ENCODE measurements at places on chromosomes 5 and 9. TPM values are rescaled to one million over a fixed set of nuclear protein-coding genes. Genes with fewer than 3 reads are reported as not detected.
A peak's percentile ranks its signal among the peaks of the same experiment; 100 is the strongest.

The FBXL7 gene
- not detected for polyA plus RNA-seq

The PCDHA13 gene
- polyA plus RNA-seq: not detected

The C5orf52 gene
- not detected for polyA plus RNA-seq

The CREBRF gene
- polyA plus RNA-seq: 52.6 TPM

The PPP2CA gene
- polyA plus RNA-seq: 185 TPM

The SETX gene
- polyA plus RNA-seq: 25.9 TPM

The FOXB2 gene
- not detected for polyA plus RNA-seq

The BTNL8 gene
- polyA plus RNA-seq: not detected

The TJP2 gene
- polyA plus RNA-seq: not detected

The PTPRD gene
- polyA plus RNA-seq: not detected

DNA sequence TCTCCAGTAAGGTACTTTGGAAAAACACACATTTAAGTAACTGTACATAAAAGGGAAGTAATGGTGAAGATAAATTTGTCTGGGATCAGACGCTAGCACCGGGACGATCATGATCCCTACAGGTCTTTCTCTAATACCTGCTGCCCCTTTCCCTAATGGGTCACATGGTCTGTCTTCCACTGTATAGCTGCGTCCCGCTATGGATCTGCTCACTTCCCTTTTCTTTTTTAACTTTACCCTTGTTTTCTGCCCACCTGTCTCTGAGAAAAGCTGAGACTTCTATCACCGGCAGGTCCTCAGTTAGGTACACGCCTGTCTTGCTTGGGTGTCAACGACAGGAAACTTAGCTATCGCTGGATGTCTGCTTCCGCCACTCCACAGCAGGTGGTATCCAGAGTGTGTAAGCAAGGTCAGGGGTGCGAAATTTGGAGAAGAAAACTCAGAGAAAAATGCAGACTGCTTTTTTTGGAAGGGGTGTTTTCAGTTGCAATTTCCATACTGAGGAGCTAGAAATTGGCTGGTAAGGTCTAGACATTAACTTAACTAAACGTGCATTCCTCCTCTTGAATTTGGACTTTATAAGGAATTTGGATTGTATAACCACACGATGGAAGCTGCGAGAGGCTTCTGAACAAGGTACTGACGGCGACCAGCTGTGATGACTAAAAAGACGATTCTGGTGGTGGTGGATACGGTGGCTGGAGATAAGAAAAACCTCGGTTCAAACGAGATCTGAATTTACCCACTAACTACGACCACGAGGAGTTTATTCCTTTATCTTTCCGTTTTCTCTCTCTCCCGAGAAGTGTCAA lies 1.1 kb upstream of the ICE1 start:
- DNase-seq: no peak

- no peak for DNase-seq
Observed at GRCh38 chr9:135230386-135230765, 142.9 kb downstream of the OLFM1 start.

- DNase-seq: no peak
Observed at GRCh38 chr9:123356851-123357742, 1.1 kb downstream of the CRB2 start.

DNA sequence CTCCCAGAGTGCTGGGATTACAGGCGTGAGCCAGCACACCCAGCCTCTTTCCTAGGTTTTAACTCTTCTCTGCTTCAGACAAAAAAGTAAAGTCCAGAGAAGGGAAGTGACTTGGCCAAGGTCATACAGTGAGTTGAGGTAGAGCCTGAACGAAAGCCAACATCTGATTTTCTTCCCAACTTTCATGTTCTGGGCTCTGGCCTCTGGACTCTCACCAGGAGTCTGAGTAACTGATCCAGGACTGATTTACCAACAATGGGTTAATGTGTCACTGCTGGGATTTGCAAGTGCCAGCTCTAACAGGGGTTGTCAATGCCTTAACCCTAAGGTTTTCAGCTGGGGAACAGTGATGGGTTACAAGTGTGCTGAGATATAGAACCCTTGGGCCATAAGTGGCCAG lies 32.2 kb upstream of the LARP1 start:
- DNase-seq: no peak

DNA sequence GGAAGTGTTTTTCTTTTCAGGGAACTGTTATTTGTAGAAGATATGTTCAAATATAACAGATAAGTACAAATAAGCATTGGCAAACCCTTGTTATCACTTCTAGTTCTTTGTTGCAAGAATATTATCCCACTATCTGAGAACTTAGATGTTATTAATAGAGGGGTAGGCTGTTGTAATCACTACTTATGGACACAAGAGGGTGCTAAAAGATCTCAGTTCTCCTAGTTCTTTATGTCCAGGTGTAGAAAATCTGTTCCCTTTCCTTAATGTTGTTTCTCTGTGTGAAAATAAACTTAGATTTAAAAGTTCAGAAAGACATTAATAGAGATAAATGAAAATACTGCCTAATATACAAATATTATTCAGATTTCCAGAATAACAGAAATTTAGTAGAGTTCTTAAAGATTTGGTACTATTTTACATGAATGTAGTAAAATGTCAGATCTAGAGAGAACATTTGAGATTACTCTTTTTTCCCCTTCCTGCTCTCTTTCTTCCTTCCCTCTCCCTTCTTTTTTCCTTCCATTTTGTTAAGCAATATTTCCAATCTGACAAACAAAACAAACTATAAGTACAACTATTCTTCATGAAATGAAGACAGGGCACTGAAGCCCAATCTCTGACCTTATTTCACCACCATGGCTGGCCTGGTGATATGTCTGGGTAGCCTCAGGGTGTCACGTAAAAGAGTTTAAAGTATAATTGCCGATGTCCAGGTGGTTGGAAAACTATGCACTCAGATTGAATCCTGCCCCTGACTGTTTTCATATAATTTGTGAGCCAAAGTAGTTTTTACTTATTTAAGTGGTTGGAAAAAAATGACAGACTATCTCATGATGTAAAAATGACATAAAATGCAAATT lies 43.6 kb upstream of the C5orf46 start:
- no peak for DNase-seq

GRCh38 chr5:150640311-150641005 lies at the start of gene SYNPO:
TSS of gene SYNPO (plus strand) at chr5:150640660. CDS start at chr5:150648276, 7,616 bp downstream.
- DNase-seq: no peak

DNA sequence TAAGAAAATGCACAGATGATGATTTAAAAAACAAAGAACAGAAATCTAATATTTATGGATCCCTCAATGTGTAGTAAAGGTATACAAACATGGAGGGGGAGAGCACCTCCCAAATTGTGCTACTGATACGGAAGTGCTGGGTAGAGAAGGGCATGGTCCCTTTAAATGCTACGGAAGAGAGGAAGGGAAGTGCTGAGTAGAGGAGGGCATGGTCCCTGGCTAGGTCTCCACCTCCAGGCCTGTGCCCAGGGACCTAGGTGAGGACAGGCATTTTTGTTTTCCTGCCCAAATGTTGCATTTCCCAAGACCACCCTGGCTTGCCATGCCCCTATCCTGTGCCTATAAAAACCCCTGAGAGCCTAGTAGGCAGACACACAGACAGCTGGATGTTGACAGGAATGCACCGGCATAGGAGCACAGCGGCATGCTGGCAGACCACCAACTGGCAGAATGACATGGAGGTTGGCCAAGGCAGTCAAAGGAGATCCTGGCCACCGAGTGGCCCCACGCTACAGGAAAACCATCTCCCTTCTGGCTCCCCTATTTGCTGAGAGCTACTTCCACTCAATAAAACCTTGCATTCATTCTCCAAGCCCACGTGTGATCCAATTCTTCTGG lies 62.1 kb upstream of the SPDL1 start:
- no peak for DNase-seq

GRCh38 chr5:1823381-1824034 lies 22.3 kb downstream of the NDUFS6 start:
- no peak for DNase-seq

- DNase-seq: no peak
Observed at GRCh38 chr5:120446068-120446492, 18.0 kb upstream of the PRR16 start.

- no peak for DNase-seq
Observed at GRCh38 chr5:143370440-143370839, 33.0 kb downstream of the NR3C1 start.

GRCh38 chr5:68258531-68258930 lies 43.0 kb downstream of the PIK3R1 start:
- no peak for DNase-seq

DNA sequence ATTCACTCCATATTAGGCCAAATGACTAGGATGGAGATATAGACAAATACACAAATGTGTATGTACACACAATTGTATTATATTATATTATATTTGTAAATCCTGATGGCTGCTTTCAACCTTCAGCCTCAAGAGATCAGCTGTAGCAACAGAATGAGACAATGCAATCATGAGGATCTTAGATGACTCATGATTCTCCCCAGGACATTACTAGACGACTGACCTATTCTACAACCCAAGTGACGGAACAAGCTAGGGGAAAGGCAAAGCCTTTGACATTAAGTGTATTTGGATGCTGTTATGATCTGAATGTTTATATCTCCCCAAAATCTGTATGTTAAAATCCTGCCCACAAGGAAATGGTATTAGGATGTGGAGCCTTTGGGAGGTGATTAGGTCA lies 66.5 kb downstream of the COX7C start:
- DNase-seq: no peak

GRCh38 chr5:124685404-124685930 lies 61.0 kb downstream of the ZNF608 start:
- DNase-seq: no peak

DNA sequence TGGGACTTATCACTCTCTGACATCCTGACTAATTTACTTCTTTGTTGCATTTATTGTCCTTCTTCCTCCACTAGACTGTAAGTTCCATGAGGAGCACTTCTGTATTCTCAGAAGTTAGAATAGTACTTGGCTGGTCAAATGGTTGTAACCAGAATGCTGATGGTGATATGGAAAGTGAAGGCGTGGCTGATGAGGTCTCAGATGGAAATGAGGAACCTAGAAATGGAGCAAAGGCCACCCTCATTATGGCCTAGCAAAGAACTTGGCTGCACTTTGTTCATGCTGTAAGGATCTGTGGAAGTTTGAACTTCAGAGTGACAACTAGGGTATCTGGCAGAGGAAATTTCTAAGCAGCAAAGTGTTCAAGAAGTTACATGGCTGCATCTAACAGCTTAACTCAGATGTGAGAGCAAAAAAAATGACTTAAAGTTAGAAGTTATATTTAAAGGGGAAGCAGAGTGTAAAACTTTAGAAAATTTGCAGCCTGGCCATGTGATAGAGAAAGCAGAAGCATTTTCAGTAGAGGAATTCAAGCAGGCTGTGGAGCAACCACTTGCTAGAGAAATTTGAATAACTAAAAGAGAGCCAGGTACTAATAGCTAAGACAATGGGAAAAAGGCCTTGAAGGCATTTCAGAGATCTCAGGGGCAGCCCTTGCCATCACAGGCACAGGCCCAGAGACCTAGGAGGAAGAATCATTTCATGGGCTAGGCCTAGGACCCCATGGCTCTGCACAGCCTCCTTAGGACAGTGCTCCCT lies 14.9 kb upstream of the SLC22A5 start:
- no peak for DNase-seq

GRCh38 chr5:86500947-86501346 lies 116.8 kb upstream of the COX7C start:
- no peak for DNase-seq

- DNase-seq: no peak
Observed at GRCh38 chr9:87336914-87337333, 160.7 kb upstream of the DAPK1 start.

GRCh38 chr5:90289837-90290236 lies 119.7 kb downstream of the CETN3 start:
- DNase-seq: no peak

DNA sequence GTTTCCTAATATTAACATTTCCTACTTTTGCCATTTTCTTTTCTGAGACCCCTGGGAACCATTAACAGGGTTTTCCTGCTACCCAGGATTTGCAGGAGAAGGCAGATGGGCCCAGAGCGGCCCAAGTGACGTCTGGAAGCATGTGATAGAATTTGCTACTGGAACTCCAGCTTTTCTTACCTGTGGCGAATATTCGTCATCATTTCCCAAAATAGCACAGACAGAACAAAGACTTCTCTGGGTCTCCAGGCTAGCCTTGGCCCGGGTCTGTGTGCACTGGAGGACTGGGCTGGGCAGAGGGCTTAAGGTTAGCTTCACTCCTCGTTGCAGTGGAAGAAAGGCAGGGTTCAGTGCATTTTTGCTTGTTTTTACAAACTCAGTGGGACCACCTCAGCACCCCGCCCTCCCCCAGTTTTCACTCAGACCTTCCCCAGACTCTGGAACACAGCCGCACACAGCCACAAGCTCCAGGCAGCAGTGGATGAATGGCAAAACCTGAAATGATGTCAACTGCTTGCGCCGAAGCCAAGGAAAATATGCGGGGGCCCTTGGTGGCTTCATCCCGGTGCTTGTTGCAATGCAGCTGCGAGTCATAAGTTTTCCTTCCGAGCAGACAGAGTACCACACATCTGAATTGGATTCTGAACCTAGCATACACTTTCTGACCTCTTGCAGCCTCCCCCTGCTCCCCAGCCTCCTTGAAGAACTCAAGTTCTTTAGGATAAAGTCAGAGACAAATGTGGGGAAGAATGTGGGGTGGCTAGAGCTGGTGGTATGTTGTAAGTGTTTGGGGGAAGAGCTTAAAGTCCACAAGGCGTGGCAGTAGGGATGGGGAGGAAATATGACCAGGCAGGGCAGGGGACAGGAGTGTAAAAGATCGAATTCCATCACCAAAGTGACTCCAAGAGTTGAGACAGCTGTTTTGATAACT lies 586.0 kb downstream of the CCDC171 start:
- no peak for DNase-seq

DNA sequence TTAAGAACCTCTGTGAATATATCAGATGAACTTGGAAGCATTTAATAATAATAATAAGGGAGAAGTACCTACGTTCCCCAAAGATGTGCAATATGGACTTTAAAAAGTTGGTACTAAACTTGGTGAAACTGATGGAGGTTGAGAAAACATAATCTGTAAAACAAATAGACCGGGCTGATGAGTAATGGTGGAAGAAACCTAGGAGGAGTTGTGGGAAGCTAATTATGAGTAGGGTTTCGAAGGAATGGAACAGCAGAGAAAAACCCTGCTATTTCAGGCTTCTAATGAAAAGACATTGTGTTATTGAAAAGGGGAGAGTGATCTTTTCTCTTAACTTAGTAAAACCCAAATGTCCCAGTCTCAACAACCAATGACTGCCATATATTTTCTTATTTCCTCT lies 229.3 kb downstream of the PCSK1 start:
- no peak for DNase-seq

- no peak for DNase-seq
Observed at GRCh38 chr5:23026252-23027170, 173.4 kb upstream of the CDH12 start.

GRCh38 chr9:120716483-120716882 lies 2.2 kb upstream of the MEGF9 start:
- no peak for DNase-seq

- no peak for DNase-seq
Observed at GRCh38 chr9:72173080-72173479, 23.8 kb downstream of the GDA start.

GRCh38 chr5:90473396-90474234 lies 956 bp downstream of the MBLAC2 start:
- peak; percentile 19 for DNase-seq

GRCh38 chr5:53779541-53779981 lies 219.1 kb downstream of the NDUFS4 start:
- no peak for DNase-seq
